ENCODE measurements at places on chromosomes 3 and 15.

DNA sequence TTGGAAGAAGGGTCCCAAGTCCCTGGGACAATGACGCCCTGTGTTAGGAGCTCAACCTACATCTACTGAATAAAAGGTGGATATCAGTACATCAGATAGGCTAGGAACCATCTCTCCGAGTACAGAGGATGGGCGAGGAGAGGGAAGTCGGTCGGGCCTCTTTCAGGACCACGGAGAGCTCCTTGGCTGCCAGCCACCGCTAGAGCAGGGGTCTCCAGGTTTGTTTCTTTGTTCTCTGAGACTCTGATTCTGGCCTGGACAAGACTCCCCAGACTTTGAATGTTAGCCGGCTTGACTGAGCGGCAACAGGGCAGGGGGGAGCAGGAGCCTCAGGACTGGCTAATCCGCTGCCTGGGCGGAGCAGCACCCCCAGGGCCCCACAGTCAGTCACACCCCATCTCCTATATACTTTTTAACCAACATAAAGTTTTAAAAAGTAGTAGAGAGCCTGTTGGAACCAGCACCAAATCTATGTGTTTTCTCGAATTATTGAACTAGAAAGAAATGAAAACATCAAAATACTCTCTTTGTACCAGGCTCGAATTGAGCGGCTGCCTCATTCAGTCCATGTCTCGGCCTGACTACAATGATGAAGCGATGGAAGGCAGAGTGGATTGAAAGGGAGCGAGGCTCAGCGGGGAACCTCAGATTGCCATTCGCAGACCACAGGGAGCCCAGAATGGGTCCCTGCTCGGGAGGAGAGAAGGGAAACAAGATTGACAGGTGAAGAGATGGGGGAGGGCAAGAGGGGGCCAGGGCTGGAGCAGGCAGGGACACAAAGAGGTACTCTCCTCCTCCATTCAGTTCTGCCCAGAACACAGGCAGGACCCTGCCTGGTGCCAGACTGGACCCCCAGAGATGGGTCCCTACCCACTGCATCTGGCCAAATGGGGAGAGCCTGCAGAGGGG lies 131.6 kb downstream of the TPRA1 start:
- no peak for DNase-seq

- DNase-seq, result no peak
Observed at GRCh38 chr15:94174399-94174802, 57.0 kb upstream of the MCTP2 start.

- peak; percentile 57 for DNase-seq
Observed at GRCh38 chr15:68383161-68384074, 48.5 kb downstream of the ITGA11 start.

GRCh38 chr3:161393803-161394202 lies 22.5 kb upstream of the SPTSSB start:
- no peak for DNase-seq

All from activated CD8-positive, alpha-beta memory T cell treated with anti-CD3 and anti-CD28 coated beads for 24 hours (primary cell).